Gastrocnemius medialis (tissue), 4 donors: ENCODE measurements at places on chromosomes 6 and 20. TPM values are rescaled to one million over a fixed set of nuclear protein-coding genes. Genes with fewer than 3 reads are reported as not detected.

DNA sequence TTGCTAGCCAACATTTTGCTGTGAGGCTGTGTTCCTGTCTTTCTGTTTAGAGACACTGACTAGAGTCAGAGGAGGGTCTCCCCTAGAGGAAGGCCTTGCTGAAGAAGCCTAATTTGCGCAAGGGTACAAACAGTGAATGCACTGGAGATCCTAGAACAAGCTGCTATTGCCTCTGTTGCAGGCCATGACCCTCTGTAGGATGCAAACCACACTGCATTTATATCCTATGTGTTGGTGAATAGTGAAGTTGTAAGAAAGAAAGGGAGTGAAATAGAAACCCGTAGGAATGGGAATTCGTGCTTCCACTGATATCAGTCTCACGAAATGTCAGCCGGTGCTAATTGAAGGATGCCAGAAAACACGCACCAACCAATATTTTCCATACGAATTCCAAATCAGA is 88.2 kb downstream of the GJA1 start:
- H3K4me1 ChIP-seq, result no peaks in the 10 kb centered on the region
- H3K4me3 ChIP-seq, result no peak overlapping the region
- no peak for DNase-seq

DNA sequence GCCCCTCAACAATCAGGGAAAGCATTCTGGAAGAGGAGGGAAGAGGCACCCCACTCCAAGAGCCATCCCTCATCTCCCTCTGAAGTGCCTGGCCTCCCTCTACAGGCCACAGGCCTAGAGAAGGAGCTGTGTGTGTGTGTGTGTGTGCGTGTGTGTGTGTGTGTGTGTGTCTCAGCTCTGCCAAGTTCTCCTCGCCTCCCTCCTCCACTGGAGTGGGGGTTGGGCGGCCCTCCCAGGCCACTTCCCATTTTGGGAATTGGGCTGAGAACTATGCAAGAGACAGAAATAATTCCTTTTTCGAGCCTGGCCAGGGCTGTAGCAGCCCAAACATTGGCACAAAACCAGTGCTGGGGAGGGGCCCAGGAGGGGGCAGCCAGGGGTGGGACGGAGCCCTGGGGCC is 35.7 kb downstream of the KCNB1 start:
- H3K27ac ChIP-seq, result peak overlapping the region; percentile 76
- H3K27me3 ChIP-seq, result no peaks in the 10 kb centered on the region
- peak; percentile 28 for DNase-seq
- no peak overlapping the region for H3K4me3 ChIP-seq

DNA sequence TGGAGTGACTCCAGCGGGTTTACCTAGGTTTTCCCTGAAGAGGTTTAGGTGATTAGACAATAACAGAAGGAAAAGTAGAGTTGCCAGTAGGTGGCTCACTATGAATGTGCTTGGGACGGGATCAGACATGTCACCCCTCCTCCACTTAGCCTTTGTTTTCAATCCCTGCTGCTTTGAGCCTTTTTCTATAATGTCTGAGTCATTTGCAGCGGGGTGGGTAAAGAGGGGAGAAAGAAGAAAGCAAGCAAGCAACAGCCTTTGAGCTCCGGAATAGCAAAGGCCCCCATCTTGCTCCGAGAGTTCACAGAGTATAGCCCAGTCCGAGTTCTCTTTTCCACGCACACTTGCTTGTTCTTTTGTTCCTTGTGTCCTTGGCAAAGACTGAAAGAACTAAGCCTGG is 129.1 kb downstream of the PACRG start:
- peak overlapping the region; percentile 43 for H3K4me3 ChIP-seq
- no peaks in the 10 kb centered on the region for H3K4me1 ChIP-seq
- DNase-seq, result peak; percentile 14
- no peaks in the 10 kb centered on the region for H3K36me3 ChIP-seq

DNA sequence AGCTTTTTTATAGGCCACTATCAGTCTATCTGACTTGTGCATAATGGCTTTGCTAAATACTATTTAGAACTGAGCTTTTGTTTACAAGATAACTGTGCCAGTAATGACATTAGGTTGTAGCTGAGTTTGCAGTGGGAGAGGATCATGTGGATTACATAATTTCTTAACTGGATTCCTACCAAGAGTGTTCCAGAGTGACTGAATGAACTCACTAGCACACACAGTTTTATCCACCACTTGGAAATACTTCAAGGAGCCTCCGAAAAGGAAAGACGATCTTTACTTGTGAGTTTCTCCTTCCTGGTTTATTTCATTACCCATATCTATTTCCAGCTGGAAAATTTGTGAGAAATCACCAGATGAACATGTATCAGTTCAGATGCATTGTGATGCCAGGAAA is 10.9 kb upstream of the SYNE1 start:
- no peak for DNase-seq
- H3K4me1 ChIP-seq, result no peaks in the 10 kb centered on the region
- no peak overlapping the region for H3K27ac ChIP-seq

- peak; percentile 97 for DNase-seq
- H3K27ac ChIP-seq, result peak overlapping the region; percentile 86
- H3K4me1 ChIP-seq, result peaks cover 37% of the 10 kb centered on the region
- H3K27me3 ChIP-seq, result no peaks in the 10 kb centered on the region
- H3K36me3 ChIP-seq, result no peaks in the 10 kb centered on the region
- peak overlapping the region; percentile 41 for H3K4me3 ChIP-seq
Measured at GRCh38 chr6:166556863-166557322, 29.6 kb downstream of the RAMACL start.

GRCh38 chr6:20271818-20272217 is 59.5 kb upstream of the MBOAT1 start:
- no peaks in the 10 kb centered on the region for H3K4me1 ChIP-seq
- no peak overlapping the region for H3K4me3 ChIP-seq
- no peak for DNase-seq
- no peaks in the 10 kb centered on the region for H3K27me3 ChIP-seq

The CST2 gene
- not detected for total RNA-seq

The DLK2 gene
- 0.20 TPM for total RNA-seq
